Fibroblast of skin of left quadriceps (primary cell): ENCODE measurements at places on chromosomes 3 and 15.

- no peak for DNase-seq
Measured at GRCh38 chr3:193400304-193400703, 21.8 kb upstream of the ATP13A5 start.

DNA sequence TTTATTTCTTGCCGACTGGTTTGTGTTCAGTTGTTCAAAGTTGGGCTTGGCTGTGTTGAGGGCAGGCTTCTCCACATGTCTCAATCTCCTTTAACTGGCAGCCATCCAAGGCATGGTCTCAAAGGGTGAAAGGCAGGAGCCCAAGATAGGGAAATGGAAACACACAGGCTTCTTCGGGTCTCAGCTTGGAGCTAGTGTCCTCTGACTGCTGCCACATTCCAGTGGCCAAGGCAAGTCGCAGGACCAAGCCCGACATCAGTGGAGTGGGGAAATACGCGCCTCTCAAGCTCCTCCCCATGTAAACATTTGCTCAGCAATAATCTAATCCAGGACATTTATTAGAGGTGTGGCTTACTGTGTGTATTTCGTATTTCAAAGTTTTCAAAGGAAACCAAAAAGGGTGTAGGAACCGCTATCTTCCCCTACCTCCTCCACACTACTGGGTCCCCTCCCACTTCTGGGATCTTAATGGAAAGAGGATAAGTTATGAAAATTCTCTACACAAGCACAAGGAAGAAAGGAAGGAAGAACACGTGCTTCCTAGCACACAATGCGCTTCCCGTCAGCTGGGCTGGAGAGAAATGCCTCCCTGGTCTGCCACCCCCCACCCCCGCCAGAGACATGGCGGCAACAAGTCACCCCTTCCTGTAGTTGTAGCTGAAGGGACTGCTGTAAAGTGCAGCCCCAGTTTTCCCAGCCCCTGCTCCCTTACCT, 181.7 kb downstream of the FAM43A start:
- no peak for DNase-seq

DNA sequence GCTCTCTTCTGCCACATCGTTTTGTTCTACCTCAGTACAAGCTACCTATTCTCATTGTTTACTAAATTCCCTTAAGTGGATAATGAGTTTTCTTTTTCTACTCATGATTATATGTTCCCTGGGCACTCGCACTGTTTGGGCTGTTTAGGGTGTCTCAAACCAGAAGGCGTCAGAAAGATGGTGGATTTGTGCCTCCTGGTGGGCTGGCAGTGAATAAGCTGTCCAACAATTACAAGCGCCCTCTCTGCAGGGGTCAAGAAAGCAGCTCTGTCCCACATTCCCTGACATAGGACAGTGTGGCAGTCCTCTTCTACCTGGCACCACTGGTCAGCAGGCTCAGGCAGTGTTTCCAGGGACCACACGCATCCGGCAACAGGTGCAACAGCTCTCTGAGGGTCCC, 173.4 kb upstream of the PPP2R3A start:
- DNase-seq: no peak

- DNase-seq: no peak
Measured at GRCh38 chr3:37015642-37016041, 22.3 kb downstream of the MLH1 start.

- no peak for DNase-seq
Measured at GRCh38 chr3:37475435-37475834, 301.1 kb upstream of the LRRFIP2 start.

DNA sequence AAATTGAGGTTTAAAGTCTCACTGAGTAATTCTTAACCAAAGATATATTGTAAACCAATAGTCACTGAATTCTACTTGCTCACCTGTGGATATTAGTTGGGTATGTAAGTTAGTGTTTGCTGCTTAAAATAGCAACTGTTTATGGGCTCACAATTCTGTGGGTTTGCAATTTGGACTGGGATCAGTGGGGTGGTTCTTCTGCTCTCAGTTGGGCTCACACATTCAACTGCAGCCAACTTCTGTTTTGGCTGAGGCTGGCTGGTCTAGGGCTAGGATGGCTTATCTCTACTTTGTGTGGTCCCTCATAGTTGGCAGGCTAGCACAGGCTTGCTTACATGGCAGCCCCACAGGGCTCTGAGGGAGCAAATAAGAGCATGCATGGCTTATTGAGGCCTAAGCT, 226.0 kb upstream of the LRRFIP2 start:
- DNase-seq: no peak

GRCh38 chr3:15579051-15579450, 22.3 kb downstream of the HACL1 start:
- DNase-seq: no peak

- DNase-seq: no peak
Measured at GRCh38 chr3:164222197-164222596, 856.1 kb downstream of the SI start.

DNA sequence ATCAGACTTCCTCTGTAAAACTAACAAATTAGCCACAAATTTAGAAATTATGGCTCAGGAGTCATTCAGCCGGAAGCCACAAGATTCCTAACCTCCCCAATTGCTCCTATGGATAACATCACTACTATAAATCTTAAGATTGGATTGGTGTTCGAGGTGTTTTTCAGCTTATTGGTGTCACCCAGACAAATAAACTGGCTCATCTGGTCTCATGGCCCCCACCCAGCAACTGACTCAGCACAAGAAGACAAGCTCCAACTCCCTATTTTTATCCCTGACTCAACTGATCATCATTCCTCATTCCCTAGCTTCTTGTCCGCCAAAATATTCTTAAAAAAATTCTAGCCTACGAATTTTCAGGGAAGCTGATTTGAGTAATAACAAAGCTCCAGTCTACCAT, 135.1 kb upstream of the STRIT1 start:
- peak; percentile 73 for DNase-seq

GRCh38 chr3:184812662-184813042, 686 bp downstream of the VPS8 start:
- DNase-seq: no peak

GRCh38 chr3:50241163-50241562, 5.2 kb downstream of the GNAI2 start:
- DNase-seq: no peak

- no peak for DNase-seq
Measured at GRCh38 chr15:64582202-64582601, 121.8 kb downstream of the ZNF609 start.

- DNase-seq: peak; percentile 8
Measured at GRCh38 chr3:156997351-156997750, 162.6 kb downstream of the CCNL1 start.

DNA sequence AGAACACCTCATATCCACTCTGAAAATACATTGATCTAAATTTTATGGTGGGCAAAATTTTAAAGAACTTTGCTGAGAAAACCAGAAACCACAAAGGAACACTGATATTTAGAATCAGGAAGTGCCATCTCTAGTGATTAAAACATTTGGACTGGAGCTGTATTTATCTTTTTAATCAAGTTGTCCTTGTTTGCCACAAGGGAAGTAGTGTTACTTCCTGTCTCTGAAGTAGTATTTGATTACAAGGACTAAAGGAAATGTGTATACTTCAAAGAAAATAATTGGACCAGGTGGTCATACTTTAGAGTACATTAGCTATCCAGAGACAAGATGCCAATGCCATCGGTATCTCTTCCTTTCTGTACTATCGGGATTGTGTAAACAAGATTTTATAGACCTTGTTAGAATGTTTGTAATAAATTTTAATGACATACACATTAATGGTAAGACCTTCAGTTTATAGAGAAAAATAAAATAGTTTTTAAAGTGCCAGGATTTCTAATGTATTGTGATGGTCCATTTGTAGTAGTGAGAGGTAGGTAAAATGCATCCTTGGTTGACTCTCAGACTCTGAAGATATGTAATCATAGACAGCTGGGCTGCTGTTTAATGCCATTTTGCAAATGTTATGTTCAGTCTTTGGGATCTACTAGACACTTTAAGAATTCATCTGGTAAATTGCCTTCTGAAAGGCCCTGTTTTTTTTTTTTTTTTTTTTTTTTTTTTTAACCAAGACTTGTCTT, 131.9 kb downstream of the B3GALNT1 start:
- no peak for DNase-seq

DNA sequence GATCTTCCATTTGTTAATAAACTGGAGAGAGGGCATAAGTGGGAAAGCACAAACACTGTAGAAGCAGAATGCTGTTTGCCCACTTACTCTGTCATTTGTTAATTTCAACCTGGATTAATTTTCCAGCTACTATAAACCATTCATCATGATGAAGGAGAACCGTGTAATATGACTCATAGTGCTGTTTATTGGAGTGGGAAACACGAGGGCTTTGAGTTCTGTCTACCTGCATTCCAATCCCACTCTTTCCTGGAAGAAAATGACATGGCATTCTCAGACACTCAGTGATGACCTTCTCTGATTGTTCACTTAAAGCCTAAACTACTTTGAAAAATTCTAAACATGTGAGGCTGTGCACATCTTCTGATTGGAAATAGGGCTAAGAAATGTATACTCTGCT, 826.7 kb downstream of the AGBL1 start:
- no peak for DNase-seq

DNA sequence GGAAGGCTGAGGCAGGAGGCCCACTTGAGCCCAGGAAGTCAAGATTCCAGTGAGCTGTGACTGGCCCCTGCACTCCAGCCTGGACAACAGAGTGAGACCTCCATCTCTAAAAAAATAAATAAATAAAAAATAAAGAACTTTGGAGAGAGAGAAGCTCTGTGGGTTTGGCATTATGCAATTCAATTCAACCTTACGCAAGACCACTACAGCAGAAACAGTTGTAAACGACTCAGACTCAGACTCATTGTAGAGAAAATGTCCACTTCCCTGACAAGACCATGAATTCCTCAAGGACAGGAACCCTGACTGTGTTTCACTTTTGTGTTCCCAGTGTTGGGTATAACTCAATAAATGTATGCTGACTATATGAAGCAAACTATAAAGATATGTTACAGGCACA, 90.3 kb upstream of the C3orf80 start:
- peak; percentile 69 for DNase-seq

GRCh38 chr15:89714775-89715174, 24.2 kb downstream of the WDR93 start:
- no peak for DNase-seq

DNA sequence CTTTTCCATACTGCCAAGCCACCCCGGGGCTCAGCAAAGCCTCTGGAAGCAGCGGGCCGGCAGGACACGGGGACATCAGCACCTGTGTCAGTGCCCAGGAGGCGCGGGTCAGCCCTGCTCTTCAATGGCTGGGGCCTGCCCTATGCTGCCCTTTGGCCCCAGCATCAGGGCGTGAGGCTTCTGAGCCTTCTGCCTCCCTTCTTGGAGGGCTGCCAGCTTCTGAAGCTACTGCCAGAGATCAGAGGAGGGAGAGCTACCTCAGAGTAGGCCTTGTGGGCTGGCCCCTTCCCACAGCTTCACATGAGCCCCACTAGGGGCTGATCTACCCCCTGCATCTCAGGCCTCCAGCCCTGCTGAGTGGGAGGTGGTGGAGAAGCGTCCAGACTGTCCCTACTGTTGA, 13.0 kb upstream of the TMEM115 start:
- no peak for DNase-seq

GRCh38 chr15:52214553-52214952, 23.4 kb upstream of the GNB5 start:
- DNase-seq: no peak

GRCh38 chr15:81780966-81781365, 264.9 kb downstream of the MEX3B start:
- DNase-seq: no peak

DNA sequence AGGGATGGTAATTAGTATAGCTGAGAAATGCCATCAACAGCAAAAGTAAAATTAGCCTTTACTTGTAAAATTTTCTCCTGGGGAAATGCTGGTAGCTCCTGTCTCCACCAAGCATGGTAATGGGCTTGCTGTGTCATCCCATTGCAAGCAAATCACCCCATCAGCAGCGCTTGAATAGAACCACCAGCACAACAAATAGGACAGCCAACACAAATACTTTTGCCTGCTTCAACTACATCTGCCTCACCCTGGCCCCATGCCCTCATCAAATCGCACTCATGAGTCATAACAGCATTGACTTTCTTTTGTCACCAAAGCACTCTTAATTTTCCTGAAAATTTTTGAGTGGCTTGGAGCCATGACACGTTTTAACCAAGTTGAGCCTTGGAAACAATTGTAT, 52.6 kb downstream of the ERC2 start:
- DNase-seq: no peak

DNA sequence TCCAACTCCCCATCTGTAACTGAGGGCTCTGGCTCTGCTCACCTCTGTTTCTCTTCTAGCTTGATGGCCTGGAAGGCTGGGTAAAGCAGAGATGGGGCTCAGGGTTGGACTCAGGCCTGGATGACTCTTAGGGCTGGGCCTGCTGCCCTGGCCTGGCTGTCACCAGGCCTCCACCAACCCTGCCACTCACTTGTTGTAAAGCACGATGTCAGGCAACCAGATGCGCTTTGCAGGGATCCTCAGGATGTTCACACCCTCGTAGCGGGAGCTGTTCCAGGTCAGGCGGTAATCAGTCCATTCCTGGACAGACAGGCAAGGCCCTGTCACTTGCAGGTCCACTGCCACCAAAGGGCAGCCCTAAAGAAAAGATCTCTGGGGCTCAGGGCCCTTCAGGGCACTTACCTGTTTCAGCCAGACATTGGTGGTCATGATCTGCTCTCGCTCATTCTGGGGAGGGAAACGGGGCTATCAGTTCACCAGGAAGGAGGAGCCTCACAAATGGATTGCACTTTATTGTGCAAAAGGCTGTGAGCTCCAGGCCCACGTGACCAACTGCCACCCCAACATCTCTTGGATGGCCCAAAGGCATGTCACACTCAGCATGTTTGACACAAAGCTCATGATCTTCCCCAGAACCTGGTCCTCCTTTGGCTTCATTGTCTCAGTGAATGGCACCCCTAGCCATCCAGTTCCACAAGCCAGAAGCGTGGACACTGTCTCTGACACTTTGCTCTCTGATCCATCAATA, 9.9 kb downstream of the CHRNB4 start:
- no peak for DNase-seq

- no peak for DNase-seq
Measured at GRCh38 chr3:59161048-59161447, 111.2 kb upstream of the CFAP20DC start.

DNA sequence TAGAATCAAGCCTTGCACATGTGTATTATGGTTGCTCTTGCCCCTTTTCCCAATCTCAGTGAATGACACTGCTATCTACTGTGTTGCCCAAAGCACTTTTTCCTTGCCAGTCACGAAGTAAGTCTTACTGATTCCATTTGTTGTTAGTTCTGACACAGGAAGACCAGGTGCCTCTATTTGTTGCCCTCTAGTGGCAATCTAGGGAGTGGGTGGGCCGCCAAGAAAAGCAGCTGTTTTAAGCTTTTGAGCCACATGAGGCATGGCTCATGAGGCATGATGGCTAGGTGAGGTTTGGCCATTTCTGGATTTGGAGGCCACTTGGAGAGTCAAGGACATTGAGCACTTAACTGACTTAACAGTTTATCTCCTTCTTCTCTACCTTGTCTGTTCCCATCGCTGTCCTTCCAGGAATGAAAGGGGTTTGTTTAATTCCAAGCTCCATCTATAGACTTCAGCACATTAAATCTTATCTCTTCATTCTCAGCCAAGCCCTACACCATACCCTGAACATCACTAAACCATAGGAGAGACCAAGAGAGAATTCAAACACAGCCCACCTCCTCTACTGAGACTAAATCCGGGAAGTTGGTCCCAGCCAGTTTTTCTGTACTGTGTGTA, 103.1 kb downstream of the HCN4 start:
- peak; percentile 18 for DNase-seq
